ENCODE measurements at places on chromosomes 2 and 18. TPM values are rescaled to one million over a fixed set of nuclear protein-coding genes. Genes with fewer than 3 reads are reported as not detected.
A peak's percentile ranks its signal among the peaks of the same experiment; 100 is the strongest.

The DUSP28 gene
- 7.0 TPM for total RNA-seq

The MOGAT1 gene
- total RNA-seq, result not detected

- DNase-seq, result no peak
Measured at GRCh38 chr18:12456441-12456840, 48.7 kb downstream of the PRELID3A start.

- no peak for DNase-seq
Measured at GRCh38 chr2:221893501-221893900, 321.4 kb upstream of the EPHA4 start.

GRCh38 chr2:223528036-223528435 is 74.1 kb downstream of the SCG2 start:
- no peak for DNase-seq

DNA sequence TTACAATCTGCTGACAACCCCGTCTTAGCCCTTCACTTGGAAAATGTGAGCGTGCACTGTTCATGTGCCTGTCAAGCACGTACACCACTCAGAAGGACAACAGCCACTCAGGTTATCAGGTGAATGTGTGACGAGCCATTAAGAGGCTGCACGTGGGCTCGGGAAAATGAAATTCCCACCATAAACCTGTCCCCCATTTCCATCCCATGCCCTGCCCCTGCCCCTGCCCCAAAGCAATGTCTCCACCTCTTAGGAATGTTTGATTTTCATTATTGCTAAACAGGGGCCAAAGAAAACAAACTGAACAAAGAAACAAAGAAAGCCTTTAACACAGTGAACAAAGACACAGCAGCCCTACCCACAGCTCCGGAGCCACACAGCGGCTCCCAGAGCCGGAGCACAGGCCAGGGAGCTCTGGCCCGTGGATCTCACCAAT is 90.5 kb downstream of the TMEM18 start:
- peak; percentile 49 for DNase-seq

- DNase-seq, result no peak
Measured at GRCh38 chr18:54151376-54151775, 73.1 kb downstream of the MBD2 start.
